ENCODE measurements at places on chromosomes 11 and 22.

GRCh38 chr22:26463101-26463661, 20.4 kb downstream of the HPS4 start:
- DNase-seq: no peak

GRCh38 chr11:57502870-57503269, 12.6 kb downstream of the SLC43A1 start:
- no peak for DNase-seq

DNA sequence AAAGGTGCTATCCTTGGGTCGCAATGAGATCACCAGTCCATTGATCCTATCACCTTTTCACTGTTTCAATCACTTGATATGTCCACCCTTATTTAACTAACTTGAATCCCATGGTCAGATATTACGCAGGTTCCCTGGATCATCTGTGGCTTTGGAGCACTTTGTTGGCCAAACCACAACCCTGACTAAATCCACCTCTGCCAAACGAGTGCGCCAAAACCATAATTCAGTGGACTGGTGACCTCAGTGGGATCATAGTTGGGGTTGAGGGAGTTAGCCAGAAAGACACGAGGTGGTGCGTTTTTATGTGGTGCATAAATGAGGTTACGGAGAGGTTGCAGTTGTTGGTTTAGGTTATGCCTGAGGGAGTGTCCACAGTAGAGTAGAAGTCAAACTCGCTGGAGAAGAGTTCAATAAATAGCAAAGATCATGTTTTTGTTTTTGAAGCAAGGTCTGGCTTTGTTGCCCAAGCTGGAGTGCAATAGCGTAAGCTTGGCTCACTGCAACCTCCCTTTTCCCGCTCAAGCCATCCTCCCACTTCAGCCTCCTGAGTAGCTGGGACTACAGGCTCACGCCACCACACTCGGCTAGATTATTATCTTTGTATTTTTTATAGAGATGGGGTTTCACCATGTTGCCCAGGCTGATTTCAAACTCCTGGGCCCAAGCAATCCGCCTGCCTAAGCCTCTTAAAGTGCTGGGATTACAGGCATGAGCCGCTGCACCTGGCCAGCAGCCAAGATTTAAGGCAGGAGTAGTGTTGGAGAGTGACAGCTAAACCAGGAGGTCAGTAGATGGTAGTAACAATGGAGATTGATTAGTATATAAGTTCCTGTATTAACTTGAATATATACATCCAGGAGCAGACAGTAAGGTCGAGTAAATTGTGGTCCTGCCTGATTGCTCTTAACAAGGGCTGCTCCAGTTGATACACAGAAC, 4.5 kb downstream of the FOXR1 start:
- DNase-seq: no peak

GRCh38 chr22:21725956-21726649, 9.5 kb downstream of the YPEL1 start:
- DNase-seq: no peak

GRCh38 chr22:42931421-42932196, 74.5 kb upstream of the ARFGAP3 start:
- DNase-seq: no peak

DNA sequence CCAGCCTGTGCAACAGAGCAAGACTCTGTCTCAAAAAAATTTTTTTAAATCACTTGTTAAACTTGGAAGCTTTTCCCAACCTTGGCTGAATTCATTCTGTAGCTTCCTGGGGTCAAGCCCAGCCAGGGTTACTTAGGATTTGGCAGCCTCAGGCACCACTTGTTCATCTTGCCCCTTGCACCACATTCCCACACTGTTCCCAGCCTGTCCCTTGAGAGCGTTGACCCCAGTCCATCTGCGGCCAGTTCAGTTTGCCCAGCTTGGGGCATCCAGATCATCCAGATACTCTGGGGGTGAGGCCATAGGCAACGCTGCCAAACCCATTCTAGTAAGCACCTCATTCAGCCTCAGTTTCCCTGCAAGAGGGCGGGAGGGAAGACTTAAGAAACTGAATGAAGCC, 8.7 kb upstream of the THRSP start:
- DNase-seq: no peak

DNA sequence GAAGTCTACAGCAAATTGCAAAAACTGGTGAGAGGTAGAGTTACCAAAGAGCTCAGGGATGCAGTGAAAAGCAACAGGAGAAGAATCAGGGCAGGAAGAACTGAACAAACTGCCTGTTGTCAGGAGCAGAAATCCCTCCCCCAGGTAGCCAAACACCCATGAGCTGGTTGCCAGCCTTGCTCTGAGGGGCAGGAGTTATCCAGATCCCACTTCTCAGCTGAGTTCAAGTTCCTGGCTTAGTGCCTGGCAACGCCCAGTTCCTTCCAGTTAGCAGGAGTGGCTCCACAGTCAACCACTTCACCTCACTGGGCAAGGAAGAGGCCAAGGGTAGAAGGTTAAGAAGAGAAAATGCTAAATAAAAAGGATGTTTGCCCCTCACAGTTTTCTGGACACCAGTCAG, 1.9 kb upstream of the MPZL2 start:
- no peak for DNase-seq

GRCh38 chr22:20228055-20228938, 39.8 kb downstream of the RTN4R start:
- no peak for DNase-seq

DNA sequence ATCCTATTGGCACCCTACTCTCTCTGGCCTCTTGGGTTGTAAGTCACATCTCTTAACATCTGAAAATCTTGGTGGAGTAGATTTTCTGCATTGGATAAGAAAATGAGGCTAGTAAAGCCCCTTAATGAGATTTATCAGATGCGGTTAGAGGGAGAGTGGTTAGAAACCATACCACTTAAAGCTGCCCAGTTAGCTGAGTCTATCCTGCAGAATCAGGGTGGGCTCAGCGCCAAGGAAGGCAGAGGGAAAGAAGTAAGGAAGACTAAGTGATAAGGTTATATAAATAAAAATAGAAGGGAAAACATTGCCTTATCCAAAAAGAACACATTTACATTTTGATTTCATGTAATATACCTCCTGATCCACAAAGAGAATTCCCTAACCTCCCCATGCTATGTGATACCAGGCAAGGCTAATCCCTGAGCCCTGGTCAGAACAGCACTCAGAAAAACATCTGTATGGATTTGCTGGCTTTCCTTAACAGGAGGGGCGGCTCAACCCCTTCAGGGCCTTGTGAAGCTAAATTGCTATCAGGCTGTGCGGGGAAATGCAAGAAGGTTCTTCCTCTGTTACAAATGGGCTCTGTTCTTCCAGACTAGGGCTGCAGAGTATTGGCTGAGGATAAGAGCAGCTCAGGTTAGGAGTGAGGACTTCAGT, 101.7 kb downstream of the SNX19 start:
- no peak for DNase-seq

- DNase-seq: no peak
Observed at GRCh38 chr11:131924457-131925201, 554.2 kb downstream of the NTM start.

GRCh38 chr11:120548682-120549209, 37.2 kb downstream of the GRIK4 start:
- no peak for DNase-seq

DNA sequence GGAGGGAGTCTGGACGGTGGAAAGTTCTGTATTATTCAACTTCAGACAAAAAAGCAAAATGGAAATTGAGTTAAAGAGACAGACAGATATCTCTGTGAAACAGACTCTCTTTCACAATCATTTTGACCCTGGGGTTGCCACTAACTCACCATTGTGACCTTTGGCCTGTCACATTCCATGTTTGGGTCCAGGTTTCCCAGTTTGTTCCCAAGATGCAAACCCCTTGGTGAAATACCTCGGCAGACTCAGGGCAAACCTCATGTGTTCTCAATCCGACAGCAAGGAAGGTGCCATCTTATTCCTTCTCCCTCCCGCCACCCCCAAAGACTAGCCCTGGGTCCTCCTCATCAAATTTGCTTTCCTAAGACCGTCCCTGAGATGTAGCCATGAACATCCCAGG, 41.8 kb downstream of the GALNT18 start:
- DNase-seq: no peak

- DNase-seq: no peak
Observed at GRCh38 chr11:133104009-133104744, 428.1 kb downstream of the OPCML start.

DNA sequence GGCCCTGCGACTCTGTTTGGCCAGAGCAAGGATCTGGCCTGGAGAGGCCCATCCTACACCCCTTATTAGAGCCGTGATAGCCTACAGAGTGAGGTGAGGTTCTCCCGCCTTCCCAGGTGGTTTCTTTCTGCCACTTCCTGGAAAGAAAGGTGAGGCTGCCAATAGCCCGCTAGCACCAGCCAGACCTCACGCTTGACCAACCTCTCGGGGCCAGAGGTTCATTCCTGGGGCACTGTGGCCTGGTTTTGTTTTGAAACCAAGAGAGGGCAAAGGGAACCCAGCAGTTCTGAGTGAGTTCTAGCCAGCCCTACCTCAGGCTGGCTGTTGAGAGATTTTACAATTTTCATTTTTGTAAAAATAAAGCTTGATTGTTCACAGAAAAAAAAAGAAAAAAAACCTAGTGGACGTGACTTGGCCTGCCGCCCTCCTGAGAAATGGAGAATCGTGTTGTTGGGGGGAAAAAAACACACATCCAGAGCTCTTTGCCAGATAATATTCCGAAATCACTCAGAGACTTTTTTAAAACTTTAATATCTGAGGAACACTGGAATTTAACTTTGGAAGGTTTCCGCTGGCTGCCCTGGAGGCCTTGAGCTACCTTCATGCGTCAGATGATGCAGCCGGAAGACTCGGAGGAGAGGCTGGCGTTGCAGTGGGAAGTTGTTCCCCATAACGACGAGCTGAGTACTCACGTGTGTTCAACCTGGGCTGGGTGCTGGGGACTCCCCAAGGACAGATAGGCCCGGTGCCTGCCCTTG, 84.5 kb downstream of the BCR start:
- no peak for DNase-seq

DNA sequence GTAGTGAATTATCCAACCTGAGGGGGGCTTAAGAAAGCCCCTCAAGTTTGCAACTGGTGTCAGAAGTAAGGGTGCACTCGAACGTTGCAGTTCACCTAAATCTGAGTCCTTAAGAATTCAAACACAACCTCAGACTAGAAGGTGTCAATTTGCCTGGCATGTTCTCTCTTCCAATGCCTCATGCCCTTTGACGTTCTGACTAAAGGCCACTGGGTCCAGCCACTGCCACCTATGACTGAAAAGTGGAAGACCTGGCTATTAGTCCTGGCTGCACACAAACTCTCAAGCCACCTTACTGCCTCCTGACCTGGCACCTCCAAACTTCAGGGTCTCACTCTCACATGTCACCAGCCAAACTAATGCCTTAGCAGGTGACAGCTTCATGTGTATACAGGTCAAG, 8.0 kb downstream of the APOL4 start:
- no peak for DNase-seq

DNA sequence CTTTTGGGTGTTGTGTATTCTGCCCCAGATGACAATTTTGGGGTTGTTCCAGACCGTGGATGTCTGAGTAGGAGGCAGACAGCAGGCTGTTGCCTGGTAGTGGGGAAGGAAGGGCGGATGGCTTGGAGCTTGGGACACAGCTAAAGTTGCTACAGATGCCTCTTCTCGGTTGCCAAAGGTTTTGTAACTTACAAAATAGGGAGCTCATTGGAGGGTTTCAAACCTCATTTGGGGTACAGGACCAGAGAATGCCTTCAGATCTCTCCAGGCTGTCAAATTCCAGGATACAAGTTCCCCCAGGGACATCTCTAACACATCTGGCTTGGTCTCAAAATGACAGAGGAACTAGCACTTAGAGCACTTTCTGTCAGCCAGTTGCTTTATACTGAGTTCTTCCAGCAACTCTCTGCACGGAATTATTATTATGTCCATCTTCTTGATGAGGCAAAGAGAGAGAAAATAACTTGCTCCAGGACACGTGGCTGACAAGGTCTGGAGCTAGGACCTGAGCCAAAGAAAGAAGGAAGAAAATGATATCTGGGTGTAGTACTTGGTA, 56.0 kb downstream of the SLC1A2 start:
- no peak for DNase-seq

- DNase-seq: no peak
Observed at GRCh38 chr11:64028398-64029115, 7.2 kb upstream of the FLRT1 start.

- DNase-seq: no peak
Observed at GRCh38 chr11:36240801-36241200, 48.4 kb downstream of the COMMD9 start.

- DNase-seq: no peak
Observed at GRCh38 chr11:102780491-102780918, at the start of gene MMP10. TSS of gene MMP10 (minus strand) at chr11:102780628. CDS start at chr11:102780591, 37 bp downstream.

- DNase-seq: no peak
Observed at GRCh38 chr22:16824716-16825687, at the start of gene XKR3. TSS of gene XKR3 (minus strand) at chr22:16825411. CDS start at chr22:16808073, 17,338 bp downstream.

DNA sequence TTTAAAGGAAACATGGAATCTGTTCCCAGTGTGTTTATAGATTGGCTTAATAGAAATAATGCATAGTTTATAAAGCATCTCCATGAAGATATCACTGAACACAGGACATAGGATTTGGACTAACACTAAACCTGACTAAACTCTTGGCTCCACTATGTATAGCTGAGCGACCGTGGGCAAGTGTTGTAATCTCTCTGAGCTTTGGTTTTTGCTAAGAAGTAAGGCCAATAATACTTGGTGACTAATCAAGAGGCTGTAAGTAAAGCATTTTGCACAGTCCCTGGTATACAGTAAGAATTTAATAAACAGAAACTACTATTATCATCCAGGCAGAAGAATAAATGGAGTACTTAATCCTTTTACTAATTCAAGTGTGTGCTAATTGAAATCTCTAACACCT, 125.5 kb upstream of the MTMR2 start:
- no peak for DNase-seq

- DNase-seq: no peak
Observed at GRCh38 chr11:68684385-68685356, at the start of gene GAL. TSS of gene GAL (plus strand) at chr11:68684544. CDS start at chr11:68684924, 380 bp downstream.

DNA sequence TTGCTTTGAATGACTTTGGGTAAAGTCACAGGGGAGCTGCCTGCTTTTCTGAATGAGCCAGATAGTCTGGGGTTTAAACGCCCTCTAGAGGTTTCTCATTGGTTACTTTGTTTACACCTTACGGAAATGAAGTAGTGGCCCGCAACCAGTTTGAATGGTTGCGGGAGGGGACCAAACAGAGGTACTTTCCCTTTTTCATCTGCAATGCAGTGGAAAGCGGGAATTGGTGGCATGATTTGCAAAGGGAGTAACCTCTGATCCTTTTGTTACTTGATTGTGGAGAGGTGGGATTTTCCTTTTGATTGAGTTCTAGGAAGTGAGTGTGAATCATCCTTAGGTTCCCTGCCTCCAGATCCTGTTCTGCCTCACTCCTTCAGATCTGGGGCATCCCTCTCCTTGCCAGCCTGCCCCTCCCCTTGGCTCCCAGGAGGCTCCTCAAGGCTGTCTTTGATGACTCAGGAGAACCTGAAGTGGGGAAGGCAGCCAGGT, 15.9 kb upstream of the GLYATL1 start:
- no peak for DNase-seq

- DNase-seq: no peak
Observed at GRCh38 chr11:96116376-96116775, 192.5 kb upstream of the MTMR2 start.

DNA sequence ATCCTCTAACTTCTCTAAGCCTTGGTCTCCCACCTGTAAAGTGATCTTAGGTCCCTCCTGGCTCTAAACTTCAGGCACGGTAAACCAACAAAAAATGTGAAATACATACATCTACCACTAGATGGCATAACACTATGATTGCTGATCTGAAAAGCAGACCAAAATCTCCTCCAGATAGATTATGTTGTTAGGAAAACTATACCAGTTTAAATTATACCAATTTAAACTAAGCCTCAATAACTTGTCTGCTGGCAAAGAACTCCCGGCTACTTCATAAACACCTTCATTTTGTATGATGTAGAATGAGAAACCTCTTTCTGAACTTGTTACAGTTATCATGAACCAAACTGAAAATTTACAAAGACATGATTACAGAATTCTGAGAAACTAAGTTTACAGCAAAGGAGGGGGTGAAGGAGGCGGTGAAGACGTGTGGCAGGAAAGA, 85.9 kb downstream of the SBF2 start:
- DNase-seq: no peak
